Melanocyte of skin (primary cell): ENCODE measurements at places on chromosomes 3 and 15. TPM values are rescaled to one million over a fixed set of nuclear protein-coding genes. Genes with fewer than 3 reads are reported as not detected.

ATP10A gene
- total RNA-seq: 94.6 and 101 TPM in 2 replicates

OIP5 gene
- total RNA-seq: 4.4 and 9.6 TPM in 2 replicates

LTK gene
- total RNA-seq: not detected in 2 replicates

SCAANT1 gene
- total RNA-seq: not detected in 2 replicates

PRSS50 gene
- not detected in 2 replicates for total RNA-seq

DAZL gene
- not detected in 2 replicates for total RNA-seq

ZNF621 gene
- 11.3 and 13.6 TPM in 2 replicates for total RNA-seq

HIGD2B gene
- 0.67 TPM in 1 of 2 replicates, not detected in the other for total RNA-seq

TGM5 gene
- 0.15 TPM in 1 of 2 replicates, not detected in the other for total RNA-seq
